ENCODE measurements at places on chromosomes 11 and 22.

- DNase-seq, result no peak
These were observed 113.9 kb upstream of the ANO1 start for GRCh38 chr11:69964247-69964643.

GRCh38 chr11:95108671-95109551 is 19.3 kb downstream of the ENDOD1 start:
- DNase-seq, result no peak

DNA sequence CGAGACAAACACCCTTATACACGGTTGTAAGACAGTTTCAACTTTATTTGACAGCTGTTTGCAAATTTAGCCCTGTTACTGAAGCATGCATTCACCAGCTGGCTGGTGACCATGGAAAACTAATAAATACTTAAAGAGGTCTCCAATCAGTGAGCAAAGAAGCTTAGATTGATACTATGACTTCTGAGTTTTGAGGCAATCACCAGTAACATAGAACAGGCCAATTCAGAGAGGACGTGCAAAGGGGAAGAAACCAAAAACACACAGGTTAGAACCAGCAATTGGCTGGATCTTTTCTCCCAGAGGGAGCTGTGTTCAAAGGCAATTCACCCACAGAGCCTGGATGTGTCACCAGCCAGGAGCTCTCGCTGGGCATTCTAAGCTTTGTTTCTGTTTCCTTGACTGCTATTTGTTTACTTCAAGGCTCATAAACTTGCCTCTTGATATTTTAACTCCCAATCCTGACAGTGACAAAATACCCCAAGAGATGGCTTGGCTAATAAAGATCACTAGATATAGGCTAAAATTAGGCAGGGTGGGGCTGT is 113.6 kb upstream of the MTMR2 start:
- DNase-seq, result peak; percentile 7

- no peak for DNase-seq
These were observed 46.9 kb upstream of the PICALM start for GRCh38 chr11:86115542-86116385.

- no peak for DNase-seq
These were observed 8.7 kb upstream of the B4GALNT4 start for GRCh38 chr11:360326-361280.

DNA sequence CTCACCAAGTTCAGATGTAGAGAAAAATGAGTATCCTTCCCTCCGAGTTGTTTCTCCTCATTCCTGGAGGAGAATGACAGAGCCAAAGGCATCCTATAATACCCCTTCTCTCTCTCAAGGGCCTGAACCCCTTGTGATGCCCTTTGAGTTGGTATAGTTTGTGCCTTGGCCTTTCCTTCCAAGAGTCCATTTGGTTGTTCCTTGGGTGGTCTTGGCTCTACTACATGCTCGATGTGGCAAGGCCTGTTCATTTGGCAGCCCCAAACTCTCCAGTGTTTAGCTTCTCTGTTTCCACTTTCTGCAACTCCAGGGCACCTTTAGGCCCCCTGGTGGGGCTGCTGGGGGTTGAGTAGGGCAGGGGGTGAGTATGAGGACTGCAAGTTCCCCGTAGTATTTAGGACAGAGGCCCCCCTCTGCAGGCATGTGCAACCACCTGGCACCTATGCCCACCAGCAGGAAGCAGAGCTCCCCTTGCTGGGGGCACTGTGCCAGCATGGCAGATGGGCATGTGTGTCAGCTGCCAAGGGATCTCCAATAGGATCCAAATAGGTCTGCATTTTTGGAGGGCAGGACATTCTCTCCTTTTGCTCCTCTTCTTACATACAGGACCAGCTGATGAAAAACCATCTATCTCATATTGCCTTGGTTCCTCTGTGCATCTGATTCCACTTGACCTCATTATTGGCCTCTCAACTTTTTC is 217.2 kb upstream of the CADM1 start:
- DNase-seq, result no peak

DNA sequence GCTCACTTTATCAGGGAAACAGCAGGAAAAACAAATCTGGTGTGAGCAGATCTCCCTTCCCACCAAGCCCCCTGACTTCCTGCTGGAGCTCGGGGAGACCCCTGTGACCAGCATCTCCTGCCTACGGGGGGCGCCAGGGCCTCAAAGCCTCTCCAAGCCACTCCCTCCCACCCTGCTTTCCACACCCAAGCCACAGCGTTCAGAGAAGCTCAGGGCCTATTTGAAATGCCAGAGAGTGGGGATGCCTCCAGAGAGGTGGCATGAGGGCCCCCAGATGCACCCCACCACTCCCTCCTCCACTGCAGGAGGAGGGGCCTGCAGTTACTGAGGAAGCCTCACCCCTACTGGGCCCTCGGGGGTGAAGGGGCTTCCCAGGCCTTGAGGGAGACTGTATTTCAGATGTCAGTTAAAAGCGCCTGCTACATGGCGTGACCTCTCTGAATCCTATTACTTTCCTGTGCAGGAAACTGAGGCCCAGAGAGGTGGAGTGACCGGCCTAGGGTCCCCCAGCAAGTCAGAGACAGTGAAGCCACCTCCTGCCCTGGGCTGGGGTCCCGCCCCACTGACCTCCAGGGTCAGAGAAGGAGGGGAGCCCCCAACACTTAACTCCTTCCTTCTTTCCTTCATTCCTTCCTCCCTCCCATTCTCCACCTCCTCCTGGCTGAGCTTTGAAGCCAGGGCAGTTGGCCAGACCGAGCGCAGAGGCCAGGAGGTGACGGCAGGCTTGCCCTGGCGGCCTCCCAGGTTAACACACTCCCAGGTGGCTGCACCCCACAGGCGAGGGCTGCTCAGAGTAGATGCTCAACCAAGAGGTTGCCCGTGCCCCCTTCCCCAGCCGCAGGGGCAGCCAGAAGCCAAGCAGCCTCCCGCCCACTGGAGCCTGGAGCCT is 6.0 kb upstream of the CDKN1C start:
- DNase-seq, result peak; percentile 42

DNA sequence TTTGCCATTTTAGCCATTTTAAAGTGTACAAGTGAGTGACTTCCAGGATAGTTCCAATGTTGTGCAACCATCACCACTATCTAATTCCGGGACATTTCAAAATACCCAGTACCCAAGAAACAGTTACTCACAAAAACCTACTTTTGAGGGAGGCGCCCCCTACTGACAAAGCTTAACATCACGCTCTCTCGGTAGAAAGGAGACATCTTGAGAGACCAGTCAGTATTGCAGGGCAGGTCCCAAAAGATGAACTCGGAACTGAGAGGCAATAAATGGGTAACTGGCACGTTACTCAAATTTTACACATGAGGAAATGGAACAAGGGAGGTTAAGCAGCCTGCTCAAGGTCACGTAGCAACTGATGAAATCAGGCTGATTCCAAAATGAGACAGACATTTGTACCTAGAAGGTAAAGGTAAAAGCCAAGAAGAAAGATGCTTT is 50.0 kb upstream of the POU2AF1 start:
- peak; percentile 89 for DNase-seq

DNA sequence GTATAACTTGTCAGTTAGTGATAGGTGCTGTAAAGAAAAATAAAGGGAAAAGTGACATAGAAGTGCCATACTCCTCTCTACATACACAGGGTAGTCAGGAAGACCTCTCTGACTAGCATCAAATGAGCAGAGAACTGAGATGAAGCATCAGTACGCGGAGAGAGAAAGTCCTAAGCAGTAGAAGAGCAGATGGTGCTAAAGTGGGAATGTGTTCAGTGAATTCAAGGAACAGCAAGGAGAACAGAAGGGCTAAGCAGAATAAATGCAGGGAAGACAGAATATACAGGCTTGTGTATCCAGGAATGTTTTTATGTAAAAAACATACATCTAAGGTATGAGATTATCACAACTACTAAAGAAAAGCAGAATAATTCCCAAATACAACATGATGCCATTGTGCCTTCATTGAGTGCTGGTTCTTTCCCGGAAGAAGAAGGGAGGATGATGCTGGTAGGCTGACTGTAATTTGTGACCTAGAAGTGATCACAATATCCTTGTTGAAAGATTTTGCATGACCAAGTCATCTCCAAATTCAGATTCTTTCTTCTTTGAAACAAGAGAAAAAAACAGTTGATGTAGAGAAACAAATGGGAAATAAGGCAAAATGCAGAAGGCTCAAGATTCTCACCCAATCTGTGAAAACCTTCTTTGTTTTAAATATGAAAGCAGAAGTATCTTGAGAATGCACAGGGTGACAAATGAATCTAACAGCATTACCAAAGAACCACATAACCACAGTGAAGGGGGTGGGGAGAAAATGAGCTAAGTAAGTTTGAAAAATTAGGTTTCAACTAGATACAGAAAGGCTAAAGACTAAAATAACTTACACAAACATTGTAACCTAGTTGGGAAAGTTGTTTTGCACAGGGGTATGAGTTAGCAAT is 20.5 kb downstream of the MRE11 start:
- DNase-seq, result peak; percentile 13

GRCh38 chr11:20626279-20626678 is 26.9 kb downstream of the SLC6A5 start:
- DNase-seq, result no peak

DNA sequence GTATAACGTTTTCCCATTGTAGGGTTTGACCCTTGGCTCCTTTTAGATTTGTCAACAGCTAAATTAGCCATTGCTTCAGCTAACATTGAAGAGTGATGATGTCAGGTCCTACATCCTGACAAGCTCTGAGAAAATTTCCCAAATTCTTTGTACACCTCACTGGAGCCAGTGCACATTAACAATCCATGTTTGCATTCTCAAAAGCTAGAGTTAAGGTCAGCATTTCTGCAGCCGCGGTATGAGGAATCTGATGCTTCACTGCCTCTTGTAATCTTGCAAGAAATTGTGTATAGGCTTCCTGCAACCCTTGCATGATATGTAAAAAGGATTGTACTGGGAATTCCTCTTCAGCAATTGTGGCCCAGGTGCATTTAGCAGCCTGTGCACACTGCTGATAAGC is 33.1 kb upstream of the NCAM1 start:
- no peak for DNase-seq

- DNase-seq, result no peak
These were observed 288.4 kb upstream of the KIRREL3 start for GRCh38 chr11:127288926-127289325.

- DNase-seq, result no peak
These were observed 72.8 kb upstream of the SPON1 start for GRCh38 chr11:13889552-13890249.

GRCh38 chr22:47166446-47167016 is 404.1 kb downstream of the TBC1D22A start:
- DNase-seq, result no peak
